ENCODE measurements at places on chromosomes 2 and 18. TPM values are rescaled to one million over a fixed set of nuclear protein-coding genes. Genes with fewer than 3 reads are reported as not detected.
A peak's percentile ranks its signal among the peaks of the same experiment; 100 is the strongest.

DNA sequence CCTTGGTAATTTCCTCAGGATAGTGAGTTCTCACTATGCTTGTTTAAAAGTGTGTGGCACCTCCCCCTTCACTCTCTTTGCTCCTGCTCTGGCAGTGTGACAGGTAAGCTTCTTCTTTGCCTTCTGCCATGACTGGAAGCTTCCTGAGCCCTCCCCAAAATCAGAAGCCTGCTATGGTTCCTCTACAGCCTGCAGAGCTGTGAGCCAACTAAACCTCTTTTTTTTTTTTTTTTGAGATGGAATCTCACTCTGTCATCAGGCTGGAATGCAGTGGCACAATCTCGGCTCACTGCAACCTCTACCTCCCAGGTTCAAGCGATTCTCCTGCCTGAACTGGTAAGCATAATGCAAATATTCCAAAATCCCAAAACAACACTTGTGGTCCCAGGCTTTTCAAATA, 80.0 kb downstream of the SOWAHC start:
- no peak for DNase-seq

DNA sequence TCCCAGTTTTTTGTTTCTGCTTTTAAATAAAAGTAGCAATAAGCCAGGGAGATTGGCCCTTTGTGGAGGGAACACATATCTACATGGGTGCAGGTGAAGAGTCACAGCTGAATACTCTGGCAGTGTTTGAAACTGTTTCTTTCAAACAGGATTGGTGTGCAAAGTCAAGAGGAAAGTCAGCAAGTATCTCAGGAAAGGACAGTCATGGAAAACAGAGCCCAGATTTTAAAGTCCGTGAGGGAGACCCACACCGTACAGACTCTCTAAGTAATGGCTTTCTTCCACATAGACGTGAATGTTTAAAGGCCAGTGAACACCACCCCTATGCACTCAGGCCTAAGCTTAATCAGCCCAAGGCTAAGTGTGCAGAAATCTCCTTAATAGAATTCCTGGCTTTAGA, 95.3 kb downstream of the GFPT1 start:
- DNase-seq, result no peak

- DNase-seq, result peak; percentile 19
Measured at GRCh38 chr2:48607307-48608014, 10.2 kb upstream of the GTF2A1L start.

DNA sequence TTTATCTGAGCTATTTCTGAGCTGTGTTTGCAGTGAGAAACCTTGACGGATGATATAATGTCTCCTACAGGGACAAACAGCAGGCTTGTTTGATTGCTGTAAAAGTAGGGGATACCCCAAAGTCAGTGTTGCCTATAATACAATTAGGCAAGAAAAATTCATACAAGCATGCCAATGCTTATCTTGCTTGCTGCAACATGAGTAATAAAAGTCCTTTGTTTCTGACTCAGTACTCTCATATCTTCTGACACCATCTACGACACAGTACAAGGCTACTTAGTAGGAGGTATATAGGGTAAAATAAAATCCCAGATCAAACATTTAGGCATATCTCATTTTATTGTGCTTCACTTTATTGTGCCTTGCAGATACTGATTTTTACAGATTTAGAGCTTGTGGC, 33.0 kb downstream of the ERBB4 start:
- no peak for DNase-seq

GRCh38 chr2:239156516-239157265, 244.1 kb downstream of the HDAC4 start:
- DNase-seq, result no peak

GRCh38 chr2:96821113-96821675, 5.1 kb downstream of the CNNM3 start:
- DNase-seq, result no peak

GRCh38 chr18:31835528-31836133, 75.0 kb upstream of the SLC25A52 start:
- DNase-seq, result no peak

GRCh38 chr18:5196253-5197031, 615 bp downstream of the AKAIN1 start:
- no peak for DNase-seq

- peak; percentile 22 for DNase-seq
Measured at GRCh38 chr2:223494942-223495341, 107.2 kb downstream of the SCG2 start.

GRCh38 chr2:166516712-166517303, 22.8 kb upstream of the SCN7A start:
- DNase-seq, result peak; percentile 10

The GPR155 gene
- total RNA-seq, result 8.0 TPM

The CRYGC gene
- total RNA-seq, result not detected

The CAD gene
- total RNA-seq, result 54.3 TPM

The RNF125 gene
- total RNA-seq, result 0.15 TPM

The KCNIP3 gene
- total RNA-seq, result 2.4 TPM

The COL5A2 gene
- total RNA-seq, result 290 TPM
